Activated gamma-delta T cell (primary cell): ENCODE measurements at places on chromosomes 2 and 18.

DNA sequence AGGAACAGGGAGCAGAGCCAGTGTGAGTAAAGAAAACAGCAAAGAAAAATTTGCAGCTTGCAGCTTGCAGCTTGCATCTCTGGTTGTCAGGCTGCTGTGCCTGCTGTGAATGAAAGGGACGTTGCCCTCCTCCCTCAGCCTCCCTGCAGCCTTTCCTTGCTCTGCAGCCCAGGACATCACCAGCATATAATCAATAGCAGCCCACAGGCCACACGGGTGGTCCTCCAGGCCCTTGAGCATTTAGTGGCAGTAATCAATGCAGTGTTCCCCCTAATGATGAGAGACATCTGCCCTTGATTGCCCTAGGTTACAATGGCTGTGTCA, 122.2 kb upstream of the TACR1 start:
- DNase-seq: no peak

DNA sequence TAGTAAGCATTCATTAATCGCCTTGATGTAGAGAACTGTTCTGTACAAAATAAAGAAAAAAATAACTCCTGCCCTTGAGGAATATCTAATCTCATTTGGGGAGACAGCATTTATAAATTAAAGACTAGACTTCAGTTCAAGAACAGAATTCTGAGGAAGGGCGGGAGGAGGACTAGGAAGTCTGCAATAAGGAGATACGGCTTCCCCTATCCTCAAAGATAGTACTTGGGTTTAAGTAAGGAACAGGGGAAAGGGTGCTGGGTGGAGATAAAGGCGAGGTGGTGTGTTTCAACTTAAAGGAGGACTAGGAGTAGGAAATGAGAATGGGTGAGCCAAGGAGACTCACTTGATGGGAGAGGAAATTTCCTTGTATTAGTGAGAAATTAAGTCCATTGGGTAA, 121.9 kb upstream of the MSTN start:
- DNase-seq: no peak

- no peak for DNase-seq
Measured at GRCh38 chr2:101190747-101191516, 39.8 kb upstream of the TBC1D8 start.

DNA sequence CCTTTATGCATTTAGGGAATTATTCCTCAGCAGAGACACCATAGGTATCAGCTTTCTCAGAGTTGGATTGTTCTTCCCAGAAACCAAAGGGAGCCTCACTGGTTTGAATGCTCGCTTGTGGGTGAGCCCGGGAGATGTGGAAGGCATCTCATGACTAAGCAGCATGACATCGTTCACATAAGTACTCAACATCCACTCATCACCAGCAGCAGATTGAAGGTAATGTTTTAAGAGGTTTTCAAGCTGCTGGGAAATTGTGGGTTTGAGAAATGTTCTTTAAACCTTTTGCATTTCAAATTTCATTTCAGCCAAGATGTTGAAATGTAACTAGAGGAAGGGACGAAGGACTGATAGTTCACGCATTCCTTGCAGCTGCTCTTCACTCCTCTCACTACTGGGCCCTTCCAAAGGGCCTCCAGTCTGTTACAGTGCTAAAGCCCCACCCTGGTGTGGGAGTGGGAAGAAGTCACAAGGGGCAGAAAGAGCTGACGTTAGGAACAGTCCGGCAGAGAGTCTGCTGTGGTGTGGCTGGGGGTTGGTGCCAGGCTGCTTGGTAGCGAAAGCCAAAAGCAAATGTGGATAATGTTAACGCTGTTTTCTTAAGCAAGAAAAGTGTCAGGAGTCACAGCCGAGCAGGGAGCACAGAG, 324.5 kb upstream of the EPHA4 start:
- no peak for DNase-seq
